ENCODE measurements at places on chromosomes 13 and 19. TPM values are rescaled to one million over a fixed set of nuclear protein-coding genes. Genes with fewer than 3 reads are reported as not detected.

DNA sequence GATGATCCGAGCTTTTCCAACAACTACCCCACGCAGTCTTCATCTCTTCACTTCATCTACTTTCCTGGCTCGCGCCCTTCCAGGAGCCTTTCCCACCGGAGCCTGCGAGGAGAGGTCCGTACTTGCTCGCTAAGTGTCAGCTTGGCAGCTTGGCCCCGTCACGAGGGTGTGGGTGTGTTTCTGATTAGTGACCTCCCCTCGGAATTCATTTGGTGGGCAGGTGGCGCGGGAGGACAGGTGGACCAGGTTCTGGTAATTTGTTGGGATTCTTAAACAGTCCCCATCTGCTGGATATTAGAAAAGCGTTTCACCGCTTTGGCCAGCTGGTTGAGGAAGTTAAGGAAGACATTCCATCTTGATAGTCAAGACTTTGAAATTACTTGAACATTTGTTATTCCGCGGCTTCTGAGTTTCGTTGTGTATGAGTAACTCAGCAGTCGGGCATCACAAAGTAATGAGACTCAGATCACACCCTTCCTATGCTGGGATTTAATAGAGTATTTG, 515 bp downstream of the UFM1 start:
- peaks cover 18% of the 10 kb centered on the region for H3K36me3 ChIP-seq
- DNase-seq = peak; percentile 75
- H3K27ac ChIP-seq = peak overlapping the region; percentile 99
- H3K4me1 ChIP-seq = peaks cover 30% of the 10 kb centered on the region

DNA sequence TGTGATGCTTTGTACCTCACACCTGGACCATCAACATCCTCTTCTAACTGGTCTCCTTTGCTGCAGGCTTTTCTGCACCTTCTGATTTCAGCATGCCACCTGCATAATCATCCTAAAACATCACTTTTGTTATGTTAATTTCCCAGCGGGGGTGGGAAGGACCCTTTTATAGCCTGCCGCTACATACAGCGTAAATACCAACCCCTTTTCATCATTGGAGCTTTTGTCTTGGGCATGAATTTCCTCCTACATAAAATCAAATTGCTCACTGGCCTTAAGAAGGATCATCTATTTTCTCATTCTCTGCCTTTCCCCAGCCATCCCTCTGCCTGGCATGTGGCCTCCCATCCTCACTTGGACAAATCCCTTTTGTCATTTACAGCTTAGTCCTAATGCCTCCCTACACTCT, 124.7 kb downstream of the RBM26 start:
- H3K27ac ChIP-seq = no peak overlapping the region
- DNase-seq = no peak
- no peaks in the 10 kb centered on the region for H3K36me3 ChIP-seq
- H3K4me1 ChIP-seq = peaks cover 4% of the 10 kb centered on the region
- no peaks in the 10 kb centered on the region for H3K27me3 ChIP-seq

- no peaks in the 10 kb centered on the region for H3K27me3 ChIP-seq
- peaks cover 16% of the 10 kb centered on the region for H3K36me3 ChIP-seq
- H3K4me3 ChIP-seq = no peak overlapping the region
Measured at GRCh38 chr19:8310342-8311055, 2.3 kb upstream of the CD320 start.

GRCh38 chr19:33225458-33225926, at the start of gene SLC7A10:
Gene SLC7A10 (minus strand): TSS chr19:33225850. CDS start chr19:33225703, 147 bp downstream.
- peaks cover 3% of the 10 kb centered on the region for H3K4me1 ChIP-seq
- peaks cover 54% of the 10 kb centered on the region for H3K27me3 ChIP-seq

- peaks cover 24% of the 10 kb centered on the region for H3K36me3 ChIP-seq
- no peak overlapping the region for H3K4me3 ChIP-seq
- DNase-seq = no peak
- no peaks in the 10 kb centered on the region for H3K27me3 ChIP-seq
Measured at GRCh38 chr19:3535981-3536380, 3.0 kb upstream of the TEKTIP1 start.

GRCh38 chr13:99642841-99643240, 141.6 kb downstream of the TM9SF2 start:
- no peak overlapping the region for H3K27ac ChIP-seq
- peaks cover 3% of the 10 kb centered on the region for H3K4me1 ChIP-seq

DNA sequence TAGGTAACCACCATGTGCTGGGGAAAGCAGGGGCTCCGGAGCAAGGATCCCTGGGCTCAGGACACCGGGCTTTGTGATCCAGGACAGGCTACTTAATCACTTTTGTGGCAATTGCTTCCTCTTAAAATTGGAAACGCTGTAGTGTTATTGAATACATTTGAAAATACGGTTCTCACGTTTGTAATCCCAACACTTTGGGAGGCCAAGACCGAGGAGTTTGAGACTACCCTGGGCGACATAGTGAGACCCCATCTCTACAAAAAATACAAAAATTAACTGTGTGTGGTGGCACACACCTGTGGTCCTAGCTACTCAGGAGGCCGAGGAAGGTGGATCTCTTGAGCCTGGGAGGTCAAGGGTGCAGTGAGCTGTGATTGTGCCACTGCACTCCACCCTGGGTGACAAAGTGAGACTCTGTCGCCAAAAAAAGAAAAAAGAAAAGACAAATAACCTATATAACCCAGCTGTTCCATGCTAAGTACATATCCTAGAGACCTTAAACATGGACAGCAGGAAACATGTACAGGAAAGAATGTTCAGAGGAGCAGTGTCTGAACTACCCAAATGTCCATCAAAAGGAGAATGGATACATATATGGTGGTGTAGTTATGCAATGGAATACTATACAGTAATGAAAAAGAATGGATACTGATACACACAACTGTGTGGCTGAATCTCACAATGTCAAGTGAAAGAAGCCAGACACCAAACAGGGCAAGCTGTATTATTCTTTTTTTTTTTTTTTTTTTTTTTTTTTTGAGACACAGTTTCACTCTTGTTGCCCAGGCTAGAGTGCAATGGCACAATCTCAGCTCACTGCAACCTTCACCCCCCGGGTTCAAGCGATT, 622 bp upstream of the PRODH2 start:
- no peak overlapping the region for H3K27ac ChIP-seq
- no peaks in the 10 kb centered on the region for H3K4me1 ChIP-seq
- H3K27me3 ChIP-seq = peaks cover 11% of the 10 kb centered on the region
- no peaks in the 10 kb centered on the region for H3K36me3 ChIP-seq
- H3K4me3 ChIP-seq = no peak overlapping the region

DNA sequence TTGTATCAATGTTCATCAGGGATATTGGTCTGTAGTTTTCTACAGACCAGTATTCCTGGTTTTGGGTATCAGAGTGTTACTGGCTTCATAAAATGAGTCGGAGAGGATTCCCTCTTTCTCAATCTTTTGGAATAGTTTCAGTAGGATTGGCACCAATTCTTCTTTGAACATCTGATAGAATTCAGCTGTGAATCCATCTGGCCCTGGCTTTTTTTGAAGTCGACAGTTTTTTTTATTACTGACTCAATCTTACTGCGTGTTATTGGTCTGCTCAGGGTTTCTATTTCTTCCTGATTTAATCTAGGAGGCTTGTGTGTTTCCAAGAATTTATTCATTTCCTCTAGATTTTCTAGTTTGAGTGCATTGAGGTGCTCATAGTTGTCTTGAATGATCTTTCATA, 11.4 kb downstream of the TEX26 start:
- peaks cover 1% of the 10 kb centered on the region for H3K36me3 ChIP-seq
- no peaks in the 10 kb centered on the region for H3K4me1 ChIP-seq
- H3K27me3 ChIP-seq = peaks cover 46% of the 10 kb centered on the region
- H3K27ac ChIP-seq = no peak overlapping the region
- no peak overlapping the region for H3K4me3 ChIP-seq
- DNase-seq = no peak

- H3K27me3 ChIP-seq = peaks cover 11% of the 10 kb centered on the region
- H3K4me3 ChIP-seq = peak within 1 kb of the TSS; percentile 86
- peaks cover 11% of the 10 kb centered on the region for H3K36me3 ChIP-seq
- peaks cover 34% of the 10 kb centered on the region for H3K4me1 ChIP-seq
Measured at GRCh38 chr13:44575741-44576350, at the start of gene TSC22D1. Gene TSC22D1 (minus strand): TSS chr13:44576330. CDS start chr13:44576074, 256 bp downstream.

DNA sequence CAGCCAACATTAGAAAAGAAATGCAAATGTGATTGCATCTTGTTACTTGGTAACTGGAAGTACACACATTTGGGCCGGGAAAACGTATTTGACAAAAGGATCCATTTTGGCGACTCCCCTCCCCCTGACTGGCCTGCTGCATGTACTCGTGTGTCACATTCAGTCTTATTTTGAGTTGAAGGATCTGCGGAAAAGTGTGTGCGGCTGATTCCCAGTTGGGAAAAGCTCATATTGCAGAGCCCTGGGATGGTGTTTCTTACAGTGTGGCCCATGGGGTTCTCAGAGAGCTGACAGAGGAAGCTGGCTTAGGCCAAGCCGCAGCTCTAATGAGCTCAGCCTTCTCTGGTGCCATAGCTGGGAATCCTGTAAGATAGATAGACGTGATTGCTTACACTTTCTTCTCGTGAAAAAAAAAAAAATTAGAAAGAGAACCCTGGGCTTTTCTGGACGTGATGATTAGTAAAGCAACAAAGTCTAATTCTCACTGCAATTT, 170.3 kb upstream of the ARGLU1 start:
- no peak overlapping the region for H3K27ac ChIP-seq
- no peak overlapping the region for H3K4me3 ChIP-seq
- no peaks in the 10 kb centered on the region for H3K4me1 ChIP-seq

DNA sequence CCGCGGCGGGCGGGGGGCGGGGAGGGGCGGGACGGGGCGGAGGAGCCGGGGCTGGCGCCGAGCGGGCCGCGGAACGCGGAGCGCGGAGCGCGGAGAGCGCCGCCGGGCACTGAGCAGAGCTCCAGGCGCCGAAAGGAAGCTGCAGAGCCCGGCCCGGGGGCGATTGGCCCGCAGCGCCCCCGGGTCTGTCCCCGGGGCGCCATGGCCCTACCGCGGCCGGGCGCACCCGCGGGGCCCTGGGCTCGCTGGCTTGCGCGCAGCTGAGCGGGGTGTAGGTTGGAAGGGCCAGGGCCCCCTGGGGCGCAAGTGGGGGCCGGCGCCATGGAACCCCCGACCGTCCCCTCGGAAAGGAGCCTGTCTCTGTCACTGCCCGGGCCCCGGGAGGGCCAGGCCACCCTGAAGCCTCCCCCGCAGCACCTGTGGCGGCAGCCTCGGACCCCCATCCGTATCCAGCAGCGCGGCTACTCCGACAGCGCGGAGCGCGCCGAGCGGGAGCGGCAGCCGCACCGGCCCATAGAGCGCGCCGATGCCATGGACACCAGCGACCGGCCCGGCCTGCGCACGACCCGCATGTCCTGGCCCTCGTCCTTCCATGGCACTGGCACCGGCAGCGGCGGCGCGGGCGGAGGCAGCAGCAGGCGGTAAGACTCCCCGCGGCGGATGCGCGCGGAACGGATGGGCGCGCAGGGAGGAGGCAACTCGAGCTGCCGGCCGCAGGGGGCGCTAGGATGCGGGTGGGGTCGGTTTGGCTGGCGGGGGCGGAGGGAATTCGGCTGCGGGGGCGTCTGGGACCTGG, at the start of gene PDE4A:
TSS of gene PDE4A (plus strand) at position 95 of the 796 bp plus-strand sequence. CDS start at position 322, 227 bp downstream.
- H3K36me3 ChIP-seq = peaks cover 13% of the 10 kb centered on the region
- peaks cover 4% of the 10 kb centered on the region for H3K27me3 ChIP-seq
- peak within 1 kb of the TSS; percentile 85 for H3K4me3 ChIP-seq
- peak within 1 kb of the TSS; percentile 84 for H3K27ac ChIP-seq
- H3K4me1 ChIP-seq = peaks cover 75% of the 10 kb centered on the region
- DNase-seq = peak; percentile 89

DNA sequence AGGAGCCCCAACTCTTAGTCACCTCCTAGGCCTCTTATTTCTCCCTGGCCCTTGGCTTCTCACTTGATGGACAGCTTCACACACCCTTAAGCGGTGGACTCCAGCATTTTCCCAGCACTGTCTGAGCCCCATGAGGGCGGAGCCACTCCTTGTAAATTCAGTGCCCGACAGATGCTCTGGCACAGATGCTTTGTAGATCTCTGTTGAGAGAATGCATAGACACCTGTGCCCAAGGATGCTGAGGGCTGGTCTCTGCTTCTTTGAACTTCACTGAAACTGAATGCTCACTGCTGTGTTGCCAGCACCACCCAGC, 3.3 kb downstream of the SYCN start:
- no peak for DNase-seq
- peaks cover 2% of the 10 kb centered on the region for H3K36me3 ChIP-seq
- H3K4me3 ChIP-seq = no peak overlapping the region
- no peak overlapping the region for H3K27ac ChIP-seq

DNA sequence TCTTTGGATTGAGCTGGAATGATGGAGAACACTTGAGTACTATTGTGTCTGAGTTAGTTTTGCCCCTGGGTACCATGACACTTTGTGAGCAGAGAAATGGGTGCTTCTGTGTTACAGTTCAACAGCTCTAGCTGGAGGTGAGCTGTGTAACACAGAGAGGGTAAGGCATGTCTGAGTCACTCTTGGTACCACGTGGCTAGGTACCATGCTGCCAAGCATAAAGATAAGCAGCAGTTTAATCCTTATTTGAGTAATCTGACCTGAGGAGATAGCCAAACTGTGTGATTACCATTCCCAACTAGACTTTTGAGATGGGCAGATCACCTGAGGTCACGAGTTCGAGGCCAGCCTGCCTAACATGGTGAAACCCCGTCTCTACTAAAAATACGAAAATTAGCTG, 122.0 kb downstream of the OLFM4 start:
- peaks cover 9% of the 10 kb centered on the region for H3K4me1 ChIP-seq
- no peak for DNase-seq
- H3K4me3 ChIP-seq = no peak overlapping the region
- H3K27ac ChIP-seq = no peak overlapping the region

GRCh38 chr19:54209058-54209810, 8.6 kb downstream of the RPS9 start:
- peaks cover 70% of the 10 kb centered on the region for H3K4me1 ChIP-seq
- no peaks in the 10 kb centered on the region for H3K27me3 ChIP-seq
- H3K4me3 ChIP-seq = no peak overlapping the region
- H3K27ac ChIP-seq = no peak overlapping the region

- H3K36me3 ChIP-seq = peaks cover 54% of the 10 kb centered on the region
- H3K27ac ChIP-seq = no peak overlapping the region
- no peak for DNase-seq
- H3K4me1 ChIP-seq = peaks cover 38% of the 10 kb centered on the region
- H3K4me3 ChIP-seq = no peak overlapping the region
Measured at GRCh38 chr19:30003866-30004265, 61.8 kb downstream of the URI1 start.

- no peak for DNase-seq
- H3K27me3 ChIP-seq = no peaks in the 10 kb centered on the region
- no peaks in the 10 kb centered on the region for H3K4me1 ChIP-seq
- H3K27ac ChIP-seq = no peak overlapping the region
Measured at GRCh38 chr13:88395804-88396203, 724.6 kb downstream of the SLITRK5 start.

- no peak overlapping the region for H3K27ac ChIP-seq
- no peak overlapping the region for H3K4me3 ChIP-seq
- H3K4me1 ChIP-seq = no peaks in the 10 kb centered on the region
- no peaks in the 10 kb centered on the region for H3K36me3 ChIP-seq
Measured at GRCh38 chr13:31545616-31546015, 193.7 kb upstream of the RXFP2 start.

GRCh38 chr13:51457086-51457815, 4.4 kb upstream of the INTS6 start:
- H3K27ac ChIP-seq = no peak overlapping the region
- H3K4me1 ChIP-seq = peaks cover 14% of the 10 kb centered on the region
- no peak for DNase-seq
- no peak overlapping the region for H3K4me3 ChIP-seq
- peaks cover 32% of the 10 kb centered on the region for H3K36me3 ChIP-seq
- no peaks in the 10 kb centered on the region for H3K27me3 ChIP-seq

- peaks cover 20% of the 10 kb centered on the region for H3K4me1 ChIP-seq
- no peak overlapping the region for H3K4me3 ChIP-seq
- DNase-seq = no peak
- H3K36me3 ChIP-seq = peaks cover 3% of the 10 kb centered on the region
- H3K27me3 ChIP-seq = no peaks in the 10 kb centered on the region
- no peak overlapping the region for H3K27ac ChIP-seq
Measured at GRCh38 chr19:42246143-42246921, 3.9 kb upstream of the GSK3A start.

The LYPD5 gene
- 0.58 TPM for total RNA-seq

The C19orf33 gene
- not detected for total RNA-seq

The CYP4F12 gene
- 0.19 TPM for total RNA-seq

The TYROBP gene
- 0.96 TPM for total RNA-seq

The SYCN gene
- total RNA-seq = not detected

The DMPK gene
- 31.0 TPM for total RNA-seq

The ZNF493 gene
- total RNA-seq = 18.6 TPM

The CCDC61 gene
- 24.4 TPM for total RNA-seq

All from activated CD8-positive, alpha-beta memory T cell treated with anti-CD3 and anti-CD28 coated beads, Interleukin-2, amount 10 ng/mL, durations not matched to agents 7 days and 5 days (primary cell).